ENCODE measurements at places on chromosomes 13 and 19.

DNA sequence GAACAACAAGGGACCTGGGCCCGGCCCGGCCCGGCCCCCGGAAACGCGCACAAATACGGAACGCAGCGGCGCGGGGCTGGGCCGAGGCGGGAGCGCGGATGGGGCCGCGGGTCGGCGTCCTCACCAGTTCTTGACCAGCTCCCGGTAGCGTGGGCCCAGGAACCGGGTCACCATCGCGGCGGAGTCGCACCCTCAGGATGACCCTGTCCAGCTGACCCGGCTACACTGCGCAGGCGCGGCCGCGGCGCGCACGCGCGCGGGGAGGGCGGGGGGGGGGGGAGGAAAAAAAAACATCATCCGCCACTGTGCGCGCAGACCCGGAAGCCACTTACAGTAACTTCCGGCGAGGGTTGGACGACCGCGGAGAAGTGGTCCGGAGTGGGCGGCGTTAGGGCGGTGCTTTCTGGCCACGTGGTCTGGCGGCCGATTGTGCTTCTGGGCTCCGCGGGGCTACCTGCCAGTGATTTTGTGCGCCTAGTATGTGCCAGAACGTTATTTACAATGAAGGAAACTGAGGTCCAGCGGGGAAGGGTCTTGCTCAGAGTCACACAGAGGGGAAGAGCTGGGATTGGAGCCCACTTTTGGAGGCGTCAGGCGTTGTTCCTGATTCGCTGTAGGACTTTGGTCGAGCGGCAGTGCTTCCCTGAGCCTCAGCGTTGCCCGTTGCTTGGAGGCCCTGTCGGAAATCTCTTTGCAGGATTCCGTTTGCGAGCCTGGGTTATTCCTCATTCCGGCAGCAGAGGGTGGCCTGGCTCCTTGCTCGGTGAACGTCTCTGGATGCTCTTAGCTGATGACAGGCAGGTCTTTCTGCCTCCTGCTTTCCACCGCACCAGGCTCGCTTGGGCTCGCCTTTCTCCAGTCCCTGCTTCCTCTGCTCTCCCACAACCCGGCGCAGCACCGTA is at the start of gene UQCR11:
UQCR11 (minus strand) TSS at position 227 of the 902 bp plus-strand sequence; CDS start at position 174, 53 bp downstream.
- DNase-seq, result peak; percentile 95

GRCh38 chr13:113975416-113975815 is 1.5 kb upstream of the C13orf46 start:
- DNase-seq, result no peak

GRCh38 chr13:25971047-25971446 is 80.8 kb downstream of the SHISA2 start:
- no peak for DNase-seq

DNA sequence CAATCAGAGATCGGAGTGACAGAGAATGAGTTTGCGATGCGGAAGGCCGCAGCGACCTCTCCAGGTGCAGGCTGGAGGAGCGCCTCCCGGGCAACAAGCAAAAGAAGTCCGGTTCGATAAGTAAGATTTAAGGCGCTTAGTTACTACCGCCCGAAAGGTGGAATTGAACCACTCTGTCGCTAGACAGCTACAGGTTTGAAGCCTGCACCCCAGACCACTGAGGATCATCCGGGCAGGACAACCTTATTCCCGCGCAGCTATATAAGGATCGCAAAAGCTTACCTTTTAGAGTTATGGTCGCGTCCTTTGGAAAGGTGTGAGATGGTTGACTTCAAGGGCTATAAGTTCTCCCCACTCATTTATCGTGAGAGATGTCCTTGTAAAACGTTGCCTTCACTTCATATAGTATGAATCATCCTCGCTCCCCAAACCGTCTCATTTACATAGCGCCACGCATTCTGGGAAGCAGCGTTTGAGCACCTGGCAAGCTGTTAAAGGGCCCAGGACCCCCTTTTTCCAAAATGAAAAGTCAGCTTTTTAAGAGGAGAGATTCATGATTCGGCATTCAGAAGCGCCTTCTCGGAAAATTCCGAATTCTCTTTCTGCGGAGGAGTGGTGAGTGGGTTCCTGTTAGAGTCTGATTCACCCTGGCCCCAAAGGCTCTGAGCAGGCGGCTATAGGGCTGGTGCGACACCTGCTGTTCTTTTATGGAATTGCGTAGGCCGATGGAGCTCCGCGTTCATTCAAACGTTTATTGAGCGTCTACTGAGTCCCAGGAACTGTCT is 10.8 kb downstream of the FOSB start:
- peak; percentile 92 for DNase-seq

GRCh38 chr19:29964171-29964570 is 22.1 kb downstream of the URI1 start:
- no peak for DNase-seq

DNA sequence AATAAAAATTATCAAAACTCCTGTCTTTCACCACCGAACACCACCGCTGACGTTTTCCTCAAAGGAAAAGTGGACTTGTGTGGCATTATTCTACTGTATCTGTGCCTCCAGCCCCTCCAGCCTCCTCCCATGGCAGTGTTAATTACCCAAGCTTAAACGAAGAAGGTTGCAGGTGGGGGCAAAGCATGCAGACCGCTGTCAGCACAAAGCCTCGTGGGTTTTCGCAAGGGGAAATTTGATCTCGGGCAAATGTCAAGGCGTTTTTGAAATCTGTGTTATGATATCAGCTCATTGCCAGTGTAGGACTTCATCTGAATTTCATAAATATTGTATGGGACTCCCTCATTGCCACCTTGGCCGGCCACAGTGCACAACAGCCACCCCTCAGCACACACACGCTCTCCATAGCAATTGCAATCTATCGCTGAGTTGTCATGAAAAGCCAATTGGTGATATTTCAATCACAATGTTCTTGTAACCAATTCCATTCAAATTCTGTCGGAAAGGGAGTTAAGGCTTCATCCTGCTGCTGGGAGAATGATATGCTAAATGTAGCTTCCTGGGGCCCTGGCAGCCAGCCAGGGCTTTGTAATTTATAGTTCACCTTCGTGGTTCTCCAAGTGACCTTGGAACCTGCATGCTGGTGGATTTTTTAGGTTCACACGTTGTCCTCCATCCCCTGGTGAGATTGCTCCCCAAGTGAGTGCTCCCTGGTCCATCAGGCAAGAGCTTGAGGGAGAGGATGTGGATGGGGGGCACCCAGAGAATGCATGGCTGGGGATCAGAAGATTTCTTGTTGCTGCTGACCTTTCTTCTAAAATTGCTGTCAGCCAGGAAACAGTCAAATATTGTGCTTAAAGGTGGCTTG is 16.6 kb downstream of the CHST8 start:
- no peak for DNase-seq

DNA sequence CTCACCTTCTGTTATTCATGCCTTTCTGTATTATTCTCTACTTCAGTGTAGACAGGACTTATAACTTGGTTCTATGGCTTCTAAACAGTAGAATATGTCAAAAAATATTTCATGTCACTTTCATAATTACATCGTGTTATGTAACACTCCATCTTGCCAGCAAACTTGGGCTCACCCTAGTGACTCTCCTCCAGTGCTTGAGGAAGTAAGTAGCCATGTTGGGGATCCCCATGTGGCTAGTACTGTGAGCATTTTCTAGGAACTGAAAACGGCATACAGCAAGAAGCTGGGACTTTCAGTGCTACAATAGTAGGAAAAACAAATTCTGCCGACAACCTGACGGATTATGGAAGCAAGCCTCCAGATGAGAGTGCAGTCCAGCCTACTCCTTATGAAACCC is 495.6 kb downstream of the SLITRK6 start:
- DNase-seq, result no peak

DNA sequence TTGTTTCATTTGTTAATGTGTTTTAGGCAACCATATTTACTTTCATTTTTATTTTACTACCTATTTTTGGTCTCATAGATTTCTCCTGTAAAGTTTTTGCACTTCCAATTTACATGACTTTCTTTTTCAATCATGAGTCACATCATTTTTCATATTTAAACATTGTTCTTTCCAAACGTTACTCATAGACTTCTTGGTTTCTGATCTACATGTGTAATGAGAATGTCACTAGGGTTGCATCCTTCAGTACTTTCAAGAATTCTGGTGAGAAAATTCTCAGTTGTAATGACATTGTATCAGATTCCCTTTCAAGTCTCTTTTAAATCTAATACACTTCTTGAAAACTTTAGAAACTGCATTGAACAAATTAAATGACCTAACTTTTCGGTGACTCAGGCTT is 991.7 kb downstream of the EFNB2 start:
- no peak for DNase-seq

DNA sequence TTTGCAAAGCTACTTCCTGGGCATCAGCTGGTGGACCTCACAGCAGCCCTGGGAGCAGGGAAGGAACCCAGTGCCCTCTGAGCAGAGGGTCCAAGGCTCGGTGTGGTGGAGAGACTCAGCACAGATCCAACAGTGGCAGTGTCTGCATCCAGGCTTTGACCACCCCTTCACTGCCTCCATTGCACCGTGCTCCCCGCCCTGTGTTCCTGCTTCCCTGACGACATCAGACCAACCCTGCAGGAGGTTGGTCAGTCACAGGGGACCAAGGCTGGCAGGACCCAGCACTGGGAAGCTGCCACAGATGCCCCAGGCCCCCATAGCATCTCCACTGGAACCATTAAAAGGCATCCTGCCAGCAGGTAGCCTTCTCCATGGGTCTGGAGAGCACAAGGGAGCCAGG is 7.8 kb upstream of the VSTM2B start:
- no peak for DNase-seq

GRCh38 chr19:6499052-6499790 is 2.9 kb downstream of the TUBB4A start:
- no peak for DNase-seq

DNA sequence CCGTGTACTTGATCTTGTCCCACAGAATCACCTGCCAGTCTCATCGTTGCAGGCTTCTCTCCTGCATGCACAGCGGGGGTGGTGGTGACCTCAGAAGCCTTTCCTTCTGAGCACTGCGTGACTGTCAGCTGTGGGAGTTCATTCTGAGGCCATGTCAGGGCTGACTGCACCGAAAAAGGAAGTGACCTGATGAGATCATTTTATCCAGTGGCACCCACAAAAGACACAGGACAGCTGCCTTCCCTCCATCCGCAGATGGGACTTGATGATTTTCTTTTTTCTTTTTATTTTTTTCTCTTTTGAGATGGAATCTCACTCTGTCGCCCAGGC is 89.7 kb downstream of the RAB20 start:
- no peak for DNase-seq

DNA sequence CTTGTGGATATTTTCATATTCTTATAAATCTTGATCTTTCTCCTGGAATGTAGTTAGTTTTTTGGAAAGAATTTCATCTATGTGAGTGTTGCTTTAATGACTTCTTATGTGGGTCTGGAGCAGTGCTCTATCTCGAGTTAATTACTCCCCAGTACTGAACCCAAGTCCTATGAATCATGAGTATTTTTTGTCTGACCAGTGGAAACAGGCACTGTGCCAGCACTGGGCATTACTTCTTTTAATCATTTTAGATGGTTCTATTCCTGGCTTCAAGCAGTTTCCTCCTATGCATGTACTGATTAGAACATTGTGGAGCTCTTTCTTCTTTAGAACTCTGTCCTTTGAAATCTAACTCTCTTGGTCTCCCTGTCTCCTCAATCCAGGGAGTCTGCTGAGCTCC is 466.3 kb downstream of the PCDH17 start:
- DNase-seq, result peak; percentile 3

- no peak for DNase-seq
Observed at GRCh38 chr13:106685143-106685542, 117.2 kb upstream of the ARGLU1 start.

DNA sequence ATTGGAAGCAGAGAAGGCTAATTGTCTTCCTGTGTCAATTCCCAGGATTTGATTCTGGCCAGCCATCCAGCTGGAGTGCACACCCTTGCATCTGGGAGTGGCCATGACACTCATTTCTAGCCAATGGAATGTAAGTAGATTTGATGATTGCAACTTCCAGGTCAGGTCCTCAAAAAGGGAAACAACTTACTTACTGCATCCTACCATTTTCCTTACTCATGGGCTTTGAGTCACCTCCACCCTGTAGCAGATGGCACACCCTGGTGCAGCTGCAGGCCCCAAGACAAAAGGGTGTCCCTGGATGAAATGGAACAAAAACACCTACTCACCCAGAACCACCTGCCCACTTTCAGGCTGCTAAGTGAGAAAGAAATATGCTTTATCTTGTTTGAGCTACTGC is 27.3 kb upstream of the MPHOSPH8 start:
- DNase-seq, result no peak

- DNase-seq, result peak; percentile 38
Observed at GRCh38 chr19:29771708-29772414, 39.9 kb upstream of the CCNE1 start.

Measured in endothelial cell of umbilical vein (primary cell).